HS-27A (cell line): ENCODE measurements at places on chromosomes 12 and 14.

DNA sequence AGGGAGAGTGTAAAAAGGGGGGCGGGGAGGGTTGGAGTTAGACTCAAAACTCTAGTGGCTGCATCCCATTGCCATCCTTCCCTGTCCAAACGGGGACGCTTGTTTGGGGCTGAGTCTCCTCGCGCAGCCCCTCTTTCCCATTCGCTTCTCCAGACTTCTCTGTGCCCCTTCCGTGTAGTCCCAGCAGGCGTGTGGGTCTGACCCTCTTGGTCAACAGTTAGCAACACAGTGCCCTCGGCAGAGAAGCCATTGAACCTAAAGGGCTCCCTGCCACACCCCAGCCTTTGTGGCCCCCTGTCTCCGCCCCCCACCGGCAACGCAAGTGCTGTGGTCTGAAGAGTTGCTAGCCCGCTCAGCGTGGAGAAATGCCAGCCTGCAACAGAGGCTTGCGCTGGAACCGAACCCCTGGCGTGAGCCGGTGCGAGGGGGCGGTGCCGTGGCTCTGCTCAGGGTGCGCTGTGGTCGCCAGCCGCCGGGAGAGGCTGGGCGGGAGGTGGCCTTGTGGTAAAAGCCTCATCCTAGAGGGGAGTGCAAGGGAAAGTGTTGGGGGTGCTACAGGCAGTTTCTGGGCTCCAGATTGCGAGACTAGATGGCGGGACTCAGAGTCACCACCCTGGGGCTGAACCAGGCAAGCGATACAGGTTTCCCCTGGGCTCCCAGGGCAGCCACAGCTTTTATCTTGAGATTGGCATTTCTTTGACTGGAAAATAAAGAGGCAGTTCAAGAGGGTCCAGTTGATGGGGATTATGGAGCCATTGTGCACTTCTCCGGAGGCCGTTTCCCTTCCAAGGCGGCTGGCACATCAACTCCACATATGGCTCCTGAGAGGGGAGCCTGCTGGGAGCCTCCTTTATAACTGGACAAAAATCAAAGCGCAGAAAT is 2.1 kb downstream of the PLXNC1 start:
- DNase-seq = no peak

- no peak for DNase-seq
Observed at GRCh38 chr12:62347922-62348650, 87.9 kb downstream of the USP15 start.

GRCh38 chr12:12952036-12952435 is at the start of gene GPRC5D:
Gene GPRC5D (minus strand): TSS chr12:12952170. CDS start chr12:12950384, 1,786 bp downstream.
- DNase-seq = no peak

DNA sequence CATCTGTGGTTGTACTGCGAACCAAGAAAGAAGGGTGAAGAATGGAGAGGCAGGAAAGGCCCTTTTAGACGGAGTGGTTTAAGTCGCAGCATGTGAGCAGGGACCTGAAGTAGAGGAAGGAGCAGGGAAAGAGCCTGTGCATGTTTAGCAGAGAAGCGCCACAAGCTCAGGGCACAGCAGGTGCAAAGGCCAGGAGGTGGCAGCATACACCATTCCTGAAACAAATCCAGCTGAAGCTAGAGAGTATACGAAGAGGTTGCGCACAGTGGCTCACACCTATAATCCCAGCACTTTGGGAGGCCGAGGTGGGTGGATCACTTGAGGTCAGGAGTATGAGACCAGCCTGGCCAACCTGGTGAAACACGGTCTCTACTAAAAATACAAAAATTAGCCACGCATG is 49.9 kb downstream of the HELB start:
- DNase-seq = no peak

- no peak for DNase-seq
Observed at GRCh38 chr12:104387190-104387589, 69.6 kb upstream of the CHST11 start.

- DNase-seq = no peak
Observed at GRCh38 chr14:59354666-59355065, 110.5 kb downstream of the GPR135 start.

DNA sequence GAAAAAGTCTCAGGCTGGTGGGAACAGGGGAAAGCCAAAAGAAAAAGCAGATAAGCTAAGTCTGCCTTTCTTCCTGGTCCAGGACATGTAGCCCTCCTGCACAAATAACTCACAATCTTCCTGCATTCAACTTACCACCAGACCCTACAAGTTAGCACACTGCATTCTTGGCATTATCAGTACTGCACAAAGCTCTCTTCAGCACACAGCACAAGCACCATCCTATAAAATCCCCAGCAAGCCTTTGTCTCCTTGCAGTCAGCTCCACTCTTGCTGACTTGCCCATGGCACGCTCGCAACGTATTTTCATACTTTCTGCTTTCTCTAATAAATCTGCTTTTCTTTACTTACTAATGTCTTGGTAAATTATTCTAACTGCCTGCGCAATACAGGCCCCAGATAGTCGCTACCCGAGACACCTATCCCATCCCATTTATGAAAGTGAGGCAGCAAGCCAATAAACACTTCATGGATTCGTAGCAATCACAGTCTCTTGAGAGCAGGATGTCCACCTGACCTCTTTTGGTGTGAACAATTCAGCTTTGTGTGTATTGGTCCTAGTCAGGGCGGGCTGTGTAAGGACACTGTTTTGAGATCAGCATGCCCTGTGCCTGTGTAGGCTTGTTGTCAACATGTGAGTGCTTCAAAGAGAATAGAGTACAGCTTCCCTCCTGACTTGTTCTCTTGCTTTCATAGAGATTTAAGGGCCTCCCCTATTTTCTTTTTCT is 49.0 kb downstream of the TMEM117 start:
- no peak for DNase-seq

GRCh38 chr14:101191101-101191720 is 287.7 kb upstream of the RTL1 start:
- DNase-seq = no peak
